DMS79 (cell line): ENCODE measurements at places on chromosomes 12 and 14.

GRCh38 chr12:85509857-85510256 lies 229.8 kb downstream of the ALX1 start:
- DNase-seq: no peak

DNA sequence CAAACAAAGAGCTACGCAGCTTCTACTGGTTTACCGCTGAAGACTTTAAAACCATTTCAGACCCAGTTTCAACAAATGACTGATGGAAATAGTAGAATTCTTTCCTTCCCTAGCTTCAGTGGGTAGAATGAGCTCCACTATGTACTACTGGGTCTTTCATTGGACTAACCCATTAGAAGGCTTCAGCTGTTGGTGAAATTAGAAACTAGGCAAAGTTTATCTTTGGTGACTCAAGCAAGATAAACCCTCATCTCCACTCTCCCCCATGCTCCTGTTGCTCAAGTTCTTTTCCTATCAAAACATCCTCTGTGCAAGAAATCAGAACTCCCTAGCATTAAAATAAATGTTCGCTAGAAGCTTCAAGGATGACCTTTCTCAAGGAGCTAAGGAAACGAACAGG lies 159.2 kb downstream of the PAWR start:
- DNase-seq: no peak

DNA sequence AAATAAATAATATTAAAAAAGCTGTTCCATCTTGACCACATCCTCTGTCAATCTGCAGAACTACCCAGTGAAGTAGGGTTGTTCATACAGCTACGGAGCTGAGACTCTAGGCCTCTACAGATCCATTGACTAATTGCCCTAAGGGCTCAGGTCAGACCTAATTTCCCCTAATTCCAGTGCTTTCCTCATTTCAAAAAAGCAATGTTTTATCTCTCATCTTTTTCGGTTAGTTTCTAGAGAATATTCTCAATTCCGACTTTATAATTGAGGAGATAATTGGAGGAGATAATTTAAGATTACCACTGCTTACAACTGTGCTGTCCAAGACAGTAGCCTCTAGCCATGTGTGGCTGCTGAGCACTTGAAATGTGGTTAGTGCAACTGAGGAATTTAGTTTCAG lies 167.1 kb downstream of the KIF21A start:
- DNase-seq: no peak

DNA sequence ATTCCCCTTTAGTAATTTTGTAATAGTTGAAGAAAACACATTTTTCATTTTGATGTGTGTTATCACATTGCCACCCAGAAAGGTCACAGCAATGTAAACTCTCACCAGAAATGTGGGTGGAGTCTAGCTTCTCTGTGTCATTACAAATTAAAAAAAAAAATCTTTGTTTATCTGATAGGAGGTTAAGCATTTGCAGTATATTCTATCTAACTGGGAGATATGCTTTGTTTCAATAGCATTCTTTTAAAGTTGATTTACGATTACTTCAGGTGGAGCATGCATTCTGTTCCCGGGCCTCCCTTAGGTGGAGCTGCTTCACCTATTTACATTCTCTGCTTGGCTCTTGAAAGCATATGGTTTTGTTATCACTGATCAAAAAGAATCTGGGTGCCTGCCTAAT lies 7.8 kb downstream of the ADIPOR2 start:
- no peak for DNase-seq

- no peak for DNase-seq
Measured at GRCh38 chr12:72077111-72077820, 138.6 kb downstream of the TPH2 start.

DNA sequence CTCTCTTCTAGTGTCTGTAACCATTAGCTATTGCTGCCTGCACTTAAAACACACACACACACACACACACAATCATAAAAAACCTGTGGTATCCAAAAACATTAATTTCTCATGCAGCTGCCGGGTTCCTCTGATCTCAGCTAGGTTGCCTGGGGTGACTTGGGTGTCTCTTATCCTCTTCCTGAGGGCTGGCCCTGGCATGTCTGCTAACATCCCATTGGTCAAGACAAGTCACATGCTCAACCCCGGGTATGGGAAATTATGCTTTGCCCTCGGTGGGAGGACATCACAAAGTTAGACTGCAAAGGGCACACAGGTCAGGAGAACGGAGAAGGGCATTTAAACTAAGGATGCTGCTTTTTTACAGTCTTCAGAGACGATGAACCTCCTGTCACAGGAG lies 55.7 kb downstream of the TRPV4 start:
- no peak for DNase-seq

- no peak for DNase-seq
Measured at GRCh38 chr14:53792909-53793308, 163.7 kb downstream of the BMP4 start.

DNA sequence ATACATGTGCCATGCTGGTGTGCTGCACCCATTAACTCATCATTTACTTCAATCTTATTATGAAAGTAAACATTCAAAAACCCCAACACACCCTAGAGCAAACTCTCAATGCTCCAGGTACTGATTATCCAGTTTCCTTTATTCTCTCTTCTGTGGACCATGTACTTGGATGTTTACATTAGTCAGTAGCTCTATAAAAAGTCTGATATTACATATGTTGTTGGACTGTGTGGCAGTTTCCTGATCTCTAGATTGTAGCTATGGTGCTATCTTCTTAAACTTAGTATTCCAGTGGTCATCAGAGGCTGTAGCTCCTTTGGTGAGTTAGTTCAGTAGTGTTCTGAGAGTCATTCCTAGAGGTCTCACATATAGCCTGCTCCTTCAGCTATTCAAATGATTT lies 25.1 kb upstream of the ITGA5 start:
- DNase-seq: no peak

DNA sequence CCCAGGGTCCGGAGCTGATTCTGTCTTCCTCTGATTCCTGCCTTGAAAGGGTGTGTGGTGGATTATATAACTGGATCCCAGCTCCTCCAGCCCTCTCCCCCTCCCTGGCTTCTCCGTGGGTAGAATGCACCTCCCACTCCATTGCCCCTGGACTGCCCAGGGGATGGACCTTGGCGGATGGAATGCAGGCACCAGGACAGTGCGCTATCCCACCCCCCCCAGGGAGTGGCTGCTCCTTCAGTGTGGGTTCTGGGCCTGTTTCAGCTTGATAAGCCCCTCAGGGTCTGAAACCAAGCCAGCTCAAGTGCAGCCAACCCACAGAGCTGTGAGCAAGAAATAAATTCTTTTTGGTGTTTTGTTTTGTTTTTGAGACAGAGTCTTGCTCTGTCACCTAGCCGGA lies 112.4 kb upstream of the TMEM132D start:
- no peak for DNase-seq

- no peak for DNase-seq
Measured at GRCh38 chr12:123150275-123150743, 581 bp downstream of the PITPNM2 start.

GRCh38 chr12:110310763-110311162 lies 29.7 kb downstream of the ATP2A2 start:
- no peak for DNase-seq

- DNase-seq: no peak
Measured at GRCh38 chr14:71452539-71452938, 479.7 kb upstream of the RGS6 start.

DNA sequence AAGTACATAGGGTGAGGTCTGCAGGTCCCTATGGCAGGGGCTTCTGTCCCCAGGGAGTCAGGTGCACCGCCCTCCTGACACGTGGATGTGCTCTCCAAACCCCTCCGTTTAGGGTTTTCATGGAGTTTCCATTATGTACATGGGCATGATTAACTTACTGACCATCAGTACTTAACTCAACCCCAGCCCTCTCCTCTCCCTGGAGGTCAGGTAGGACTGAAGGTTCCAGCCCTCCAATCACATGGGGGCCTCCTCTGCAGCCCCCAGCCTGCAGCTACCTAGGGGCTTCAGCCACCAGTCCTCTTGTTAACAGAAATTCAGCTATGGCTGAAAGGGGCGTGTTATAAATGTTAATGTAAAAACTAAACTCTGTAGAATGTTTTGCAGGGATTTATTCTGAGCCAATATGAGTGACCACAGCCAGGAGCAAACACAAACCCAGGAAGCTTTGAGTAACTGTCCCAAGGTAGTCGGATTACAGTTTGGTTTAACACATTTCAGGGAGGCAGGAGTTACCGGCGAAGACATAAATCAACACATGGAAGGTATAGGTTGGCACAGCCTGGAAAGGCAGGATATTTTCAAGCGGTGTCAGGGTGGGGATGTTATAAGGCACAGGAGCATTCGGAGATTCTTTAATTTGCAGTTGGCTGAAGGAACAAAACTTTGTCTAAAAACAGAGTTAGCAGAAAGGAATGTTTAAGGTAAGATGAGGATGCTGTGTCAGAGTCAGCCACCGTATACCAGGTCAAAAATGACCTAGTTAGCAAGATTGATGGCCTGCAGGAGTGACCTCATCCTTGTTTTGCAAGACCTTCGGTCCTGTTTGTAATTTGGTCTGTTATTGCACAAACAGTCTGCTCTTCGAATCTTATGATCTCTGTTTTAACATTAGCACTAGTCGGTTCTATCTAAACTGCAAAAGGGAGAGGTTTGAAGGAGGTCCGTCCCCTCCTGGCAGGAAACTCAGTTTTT lies 75.2 kb downstream of the TNFAIP2 start:
- no peak for DNase-seq

DNA sequence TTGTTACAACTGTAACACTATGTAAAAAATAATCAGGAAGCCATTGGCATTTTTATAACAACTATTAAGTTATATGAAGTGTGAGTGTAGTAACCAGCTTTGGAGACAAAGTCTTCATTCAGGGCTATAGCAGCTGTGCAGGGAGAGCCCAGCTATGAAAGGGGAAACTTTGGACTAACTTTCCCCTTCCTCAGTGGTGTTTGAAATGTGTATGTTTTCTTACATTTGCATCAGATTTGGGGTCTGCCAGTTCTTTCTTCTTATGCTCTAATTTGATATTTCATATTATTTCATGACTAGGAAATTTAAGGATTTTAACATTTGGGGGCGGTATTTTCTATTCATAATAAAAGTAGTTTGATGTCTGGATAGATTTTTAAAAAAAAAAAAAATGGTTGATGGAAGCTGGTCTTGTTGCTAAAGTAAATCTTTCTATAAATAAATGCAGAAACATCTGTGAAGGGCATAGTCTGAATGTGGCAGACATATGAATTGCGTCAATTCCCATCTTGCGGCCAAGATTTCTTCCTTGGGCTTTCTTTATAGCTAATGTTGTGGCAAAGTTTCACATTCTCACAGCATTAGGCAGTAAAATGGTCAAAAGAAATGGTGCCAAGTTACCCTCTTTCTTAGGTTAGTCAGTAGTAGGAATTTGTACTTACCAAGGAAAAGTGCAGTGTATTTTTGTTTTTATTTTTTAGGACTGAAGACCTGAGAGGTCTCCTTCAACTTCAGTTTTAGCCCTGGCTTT lies 35.6 kb downstream of the RASSF8 start:
- no peak for DNase-seq

GRCh38 chr12:3580094-3580749 lies 89.2 kb downstream of the PRMT8 start:
- DNase-seq: no peak

DNA sequence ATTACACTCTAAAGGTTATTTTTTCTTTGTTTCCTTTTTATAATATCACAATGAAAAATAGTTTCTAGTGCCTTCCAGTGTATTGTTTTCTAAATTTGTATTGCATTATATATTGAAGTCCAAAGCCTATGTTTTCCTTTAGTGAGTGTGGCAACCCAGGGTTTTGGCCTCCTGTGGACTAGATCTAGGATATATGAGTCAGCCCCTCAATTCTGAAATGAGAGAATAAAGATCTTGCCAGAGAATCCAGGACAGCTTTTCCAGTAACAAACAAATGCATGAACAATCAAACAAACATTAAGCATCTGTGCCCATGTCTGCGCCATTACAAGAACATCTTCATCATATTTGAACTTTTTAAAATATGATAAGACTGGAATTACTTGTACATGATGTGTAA lies 70.7 kb upstream of the SSTR1 start:
- DNase-seq: no peak

GRCh38 chr14:101072945-101073597 lies 169.5 kb upstream of the RTL1 start:
- peak; percentile 38 for DNase-seq

- no peak for DNase-seq
Measured at GRCh38 chr12:53624956-53625355, 1.2 kb downstream of the ATF7 start.

DNA sequence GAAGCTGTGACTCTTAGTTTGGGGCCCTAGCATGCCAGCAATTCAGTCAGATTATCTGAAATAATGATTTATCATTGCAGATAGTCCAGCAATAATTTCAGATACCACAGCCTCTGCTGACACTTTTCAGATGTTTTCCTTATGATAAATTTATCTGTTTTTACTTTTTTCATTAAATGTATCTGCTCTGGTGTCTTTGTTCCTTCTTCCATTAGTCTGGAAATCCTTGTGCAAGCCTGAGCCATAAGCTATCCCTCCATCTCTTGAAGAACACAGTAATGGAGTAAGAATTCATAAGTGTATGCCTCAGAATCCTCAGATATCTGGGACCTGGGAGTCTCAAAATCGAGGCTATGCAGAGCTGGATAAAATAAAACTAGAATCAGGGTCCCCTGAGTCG lies 146.4 kb upstream of the KRR1 start:
- no peak for DNase-seq

- no peak for DNase-seq
Measured at GRCh38 chr12:98419795-98420404, 95.5 kb upstream of the TMPO start.

GRCh38 chr14:102028733-102029132 lies 58.1 kb downstream of the HSP90AA1 start:
- no peak for DNase-seq

DNA sequence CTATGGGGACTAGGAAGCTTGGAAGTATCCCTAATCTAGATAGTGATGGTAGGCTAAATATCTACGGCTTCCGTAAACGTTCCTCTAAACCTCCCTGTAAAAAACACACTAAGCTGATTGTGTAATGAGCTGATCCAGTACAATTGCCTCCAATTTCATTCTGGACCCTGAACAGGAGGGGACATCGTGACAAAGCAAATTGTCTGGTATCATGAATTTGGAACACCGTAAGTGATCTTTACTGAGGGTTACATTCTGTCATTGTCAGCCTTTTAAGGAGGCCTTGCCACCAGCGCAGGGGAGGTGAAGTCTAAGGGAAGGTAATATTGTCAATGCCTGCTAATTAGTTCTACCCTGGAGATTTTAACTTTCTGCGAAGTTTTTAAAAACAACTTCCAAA lies 487 bp upstream of the MGST1 start:
- DNase-seq: no peak

- no peak for DNase-seq
Measured at GRCh38 chr14:105863296-105864108, 337.1 kb downstream of the TMEM121 start.

- no peak for DNase-seq
Measured at GRCh38 chr12:16568873-16569272, 37.1 kb downstream of the LMO3 start.
